ENCODE measurements at places on chromosomes 7 and 10.
A peak's percentile ranks its signal among the peaks of the same experiment; 100 is the strongest.

GRCh38 chr10:89645742-89646172 is 715 bp upstream of the PANK1 start:
- DNase-seq, result no peak

DNA sequence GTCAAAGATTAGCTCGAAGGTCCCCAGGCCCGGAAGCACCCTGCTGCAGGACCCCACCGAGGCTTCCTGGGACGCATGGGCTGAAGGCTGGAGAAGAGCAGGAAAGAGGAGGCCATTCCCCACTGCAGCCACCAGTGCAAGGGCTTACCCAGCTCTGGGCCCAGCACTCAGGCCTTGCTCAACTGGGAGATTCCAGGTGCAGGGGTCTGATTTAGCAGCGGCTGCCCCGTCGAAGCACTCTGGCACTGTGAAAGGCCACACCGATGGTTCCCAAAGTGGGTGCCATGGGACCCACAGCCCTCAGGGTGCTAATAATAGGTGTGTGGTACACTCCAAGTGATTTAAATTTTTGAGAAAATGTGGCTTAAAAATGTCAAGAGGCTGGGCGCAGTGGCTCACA is 130.9 kb downstream of the OAT start:
- DNase-seq, result no peak

DNA sequence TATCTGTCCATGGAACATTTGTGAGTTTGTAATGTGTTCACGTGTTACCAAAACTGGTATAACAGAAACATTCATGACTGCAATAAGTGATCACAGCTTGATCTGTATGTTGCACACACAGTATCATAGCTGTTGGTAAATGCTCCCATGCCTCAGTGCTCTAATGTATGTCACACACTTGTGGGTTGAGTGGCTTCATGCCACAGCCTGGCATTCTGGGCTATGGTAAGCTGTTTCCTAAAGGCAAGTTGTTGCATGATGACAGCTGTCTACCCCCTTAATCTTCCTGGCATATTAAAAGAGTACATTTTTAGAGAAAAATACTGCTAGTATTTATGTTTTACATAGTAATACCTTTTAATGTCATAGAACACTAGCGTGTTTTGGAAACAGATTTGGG is 35.2 kb downstream of the PRPF18 start:
- no peak for DNase-seq

- no peak for DNase-seq
Observed at GRCh38 chr7:45434167-45434784, 139.9 kb upstream of the ADCY1 start.

GRCh38 chr10:112356686-112357085 is 17.2 kb upstream of the ACSL5 start:
- DNase-seq, result no peak

DNA sequence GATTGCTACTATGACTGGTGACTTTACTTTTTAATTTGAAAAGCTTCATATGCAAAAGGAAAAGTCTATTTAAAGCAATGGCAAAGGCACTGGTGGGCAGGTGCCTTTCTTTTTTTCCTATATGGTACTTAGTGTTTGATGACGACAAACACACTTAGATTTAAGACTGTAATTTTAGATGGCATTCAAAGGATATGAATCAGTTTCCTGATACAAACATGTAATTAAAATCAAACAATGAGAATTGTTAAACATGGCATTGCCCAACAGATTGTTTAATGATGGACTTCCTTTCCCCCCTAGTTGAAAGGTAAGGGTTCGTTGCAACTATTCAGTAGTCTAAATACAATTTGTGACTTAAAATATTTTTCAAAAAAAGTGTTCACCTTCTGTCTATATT is 106.5 kb upstream of the SEMA3C start:
- DNase-seq, result no peak

- no peak for DNase-seq
Observed at GRCh38 chr10:14074062-14074884, 256.5 kb downstream of the FRMD4A start.

GRCh38 chr7:5255832-5256231 is 26.9 kb upstream of the SLC29A4 start:
- no peak for DNase-seq

- no peak for DNase-seq
Observed at GRCh38 chr10:10663622-10664021, 354.1 kb upstream of the CELF2 start.

DNA sequence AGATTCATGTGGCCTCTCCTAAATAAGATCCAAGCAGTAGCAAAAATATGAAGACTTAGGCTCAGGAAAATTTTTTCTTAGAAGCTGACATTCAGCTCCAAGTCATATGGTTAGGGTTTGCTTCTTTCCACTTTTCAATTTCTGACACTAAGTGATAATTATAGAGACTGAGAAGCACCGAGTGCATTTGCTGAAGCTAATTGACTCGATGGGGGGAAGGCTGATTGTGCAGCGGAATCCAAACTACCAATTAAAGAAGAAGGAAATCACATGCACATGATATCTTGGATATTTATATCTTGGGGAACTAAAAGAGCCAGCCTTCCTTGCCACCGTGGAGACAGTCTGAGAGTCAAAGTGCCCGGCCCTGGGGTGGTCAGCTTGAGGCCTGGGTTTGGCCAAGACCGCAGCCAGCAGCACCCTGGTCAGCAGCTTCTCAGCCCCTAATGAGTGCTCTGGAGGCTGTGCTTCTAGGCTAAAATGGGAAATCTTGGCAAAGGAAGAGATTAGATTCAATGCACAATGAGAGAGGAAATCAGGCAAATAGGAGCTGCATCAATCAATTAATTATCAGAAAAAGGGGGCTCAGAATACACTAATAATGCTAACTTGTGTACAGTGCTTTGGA is 589.3 kb downstream of the NRG3 start:
- no peak for DNase-seq

DNA sequence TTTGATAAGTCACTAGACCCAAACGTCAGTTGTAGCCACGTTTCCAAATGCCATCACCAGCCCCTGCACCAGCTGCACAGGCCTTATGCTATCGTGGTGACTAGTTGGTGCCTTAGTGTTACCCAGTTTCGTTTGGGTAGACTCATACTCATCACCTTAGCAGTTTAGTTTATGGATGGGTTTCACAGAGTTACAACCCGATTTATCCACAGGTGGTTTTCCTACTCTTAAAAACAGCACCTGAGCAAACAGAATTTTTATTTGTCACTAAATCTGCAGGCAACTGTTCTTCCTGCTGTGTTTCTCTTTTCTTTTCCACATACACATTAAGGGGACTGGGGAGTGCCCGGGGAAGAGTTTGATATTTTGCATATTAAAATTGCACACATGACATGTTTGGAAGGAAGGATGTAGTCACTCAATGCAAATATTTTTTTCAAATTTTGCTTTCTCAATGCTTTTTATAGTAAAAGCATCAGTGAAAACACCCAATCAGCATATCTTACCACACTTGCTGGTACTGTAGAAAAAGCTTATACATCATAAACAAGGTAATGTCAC is 41.6 kb downstream of the PDSS1 start:
- DNase-seq, result no peak

DNA sequence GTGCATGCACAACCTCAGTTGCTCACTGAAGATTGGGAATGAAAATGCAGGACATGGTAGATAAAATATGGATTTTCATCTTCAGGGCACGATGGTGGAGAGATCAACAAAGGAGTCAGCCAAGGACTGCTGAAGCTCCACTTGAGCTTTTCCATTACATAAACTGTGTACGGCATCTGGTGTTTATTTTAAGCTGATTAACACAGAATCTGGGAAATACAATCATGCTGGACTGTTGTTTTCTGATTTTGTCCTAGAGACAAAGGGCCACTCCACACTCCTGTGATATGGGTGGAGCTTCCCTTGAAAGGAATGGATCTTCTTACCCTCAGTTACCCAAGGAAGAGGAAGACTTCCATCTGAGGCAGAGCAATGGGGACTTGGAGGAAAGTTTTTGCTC is 120.6 kb downstream of the SAMD9 start:
- no peak for DNase-seq

DNA sequence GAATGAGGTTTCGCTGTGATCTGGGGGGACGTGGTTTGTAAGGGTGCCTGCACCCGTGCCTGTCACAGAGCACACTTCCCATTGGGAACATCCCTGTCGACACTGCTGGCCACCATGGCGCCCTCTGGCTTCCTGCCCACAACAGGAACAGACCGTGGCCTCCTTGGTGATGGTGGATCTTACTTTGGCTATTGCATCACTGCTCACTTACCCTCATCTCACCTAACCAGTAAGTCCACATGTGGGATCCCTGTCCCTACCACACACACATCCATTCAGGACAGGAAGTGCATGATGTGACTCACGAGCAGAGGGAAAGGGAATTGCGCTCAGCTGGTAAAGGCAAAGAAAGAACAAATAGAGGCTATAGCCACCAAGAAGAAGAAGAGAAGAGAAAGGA is 26.2 kb upstream of the SEC61G start:
- DNase-seq, result no peak

DNA sequence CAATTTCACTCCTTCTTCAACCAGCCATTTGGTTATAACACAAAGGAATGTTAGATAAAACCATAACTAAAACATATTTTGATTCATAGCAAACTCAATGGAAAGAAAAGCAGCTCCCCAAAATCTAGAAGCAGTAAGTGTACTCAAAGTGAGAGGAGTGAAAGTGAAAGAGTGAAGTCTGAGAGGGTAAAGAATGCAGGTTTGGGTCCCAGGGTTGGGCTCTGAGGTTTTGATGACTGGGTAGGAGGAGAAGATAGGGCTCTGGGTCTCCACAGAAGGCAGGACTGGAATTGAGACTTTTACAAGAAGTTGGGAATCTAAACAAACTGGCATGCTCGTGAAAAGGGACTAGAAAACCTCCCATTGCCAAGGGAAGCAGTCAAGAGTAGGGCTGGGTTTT is 85.4 kb upstream of the RSU1 start:
- DNase-seq, result no peak

DNA sequence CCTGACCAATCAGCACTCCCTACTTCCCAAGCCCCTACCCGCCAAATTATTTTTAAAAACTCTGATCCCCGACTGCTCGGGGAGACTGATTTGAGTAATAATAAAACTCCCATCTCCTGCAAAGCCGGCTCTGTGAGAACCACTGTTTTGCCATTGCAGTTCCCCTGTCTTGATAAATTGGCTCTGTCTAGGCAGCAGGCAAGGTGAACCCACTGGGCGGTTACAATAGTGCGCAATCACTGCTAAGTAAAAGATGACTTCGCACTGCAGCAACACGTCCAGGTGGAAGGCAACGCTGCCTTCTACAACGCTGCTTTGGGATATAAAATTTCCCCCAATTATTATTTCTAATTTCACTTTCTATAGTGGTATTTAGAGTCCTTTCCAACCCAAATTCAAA is 8.9 kb downstream of the SLC37A3 start:
- no peak for DNase-seq

GRCh38 chr7:142925413-142925812 is 8.1 kb downstream of the TRPV5 start:
- DNase-seq, result no peak

DNA sequence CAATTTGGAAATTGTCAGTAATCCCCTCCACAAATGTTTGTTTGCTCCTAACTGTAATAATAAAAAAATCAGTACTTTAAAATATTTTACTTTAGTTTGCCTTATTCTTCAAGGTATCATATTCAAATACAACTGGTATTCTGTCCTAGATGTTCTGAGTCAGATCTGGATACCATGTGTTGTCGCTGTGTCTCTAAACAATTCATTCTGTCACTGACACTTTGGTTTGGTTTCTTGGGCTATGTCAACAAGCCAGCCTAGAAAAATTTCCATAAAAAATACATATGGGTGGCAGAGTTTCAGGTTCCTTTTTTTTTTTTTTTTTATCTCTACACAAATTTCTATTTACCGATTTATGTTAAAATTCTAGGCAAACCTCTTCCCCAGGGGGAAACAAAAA is 33.2 kb upstream of the SEMA3D start:
- no peak for DNase-seq

DNA sequence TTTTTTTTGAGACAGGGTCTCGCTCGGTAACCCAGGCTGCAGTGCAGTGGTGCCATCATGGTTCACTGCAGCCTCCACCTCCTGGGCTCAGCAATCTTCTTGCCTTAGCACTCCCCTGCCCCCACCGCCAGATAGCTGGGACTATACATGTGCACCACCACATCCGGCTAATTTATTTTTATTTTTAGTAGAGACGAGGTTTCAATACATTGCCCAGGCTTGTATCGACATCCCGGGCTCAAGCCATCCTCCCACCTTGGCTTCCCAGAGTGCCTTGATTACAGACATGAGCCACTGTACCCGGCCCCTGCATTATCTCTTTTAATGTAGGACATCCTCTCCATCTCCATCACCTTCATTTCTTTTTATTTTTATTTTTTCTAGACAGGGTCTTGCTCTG is 213.3 kb downstream of the CUX1 start:
- DNase-seq, result no peak

DNA sequence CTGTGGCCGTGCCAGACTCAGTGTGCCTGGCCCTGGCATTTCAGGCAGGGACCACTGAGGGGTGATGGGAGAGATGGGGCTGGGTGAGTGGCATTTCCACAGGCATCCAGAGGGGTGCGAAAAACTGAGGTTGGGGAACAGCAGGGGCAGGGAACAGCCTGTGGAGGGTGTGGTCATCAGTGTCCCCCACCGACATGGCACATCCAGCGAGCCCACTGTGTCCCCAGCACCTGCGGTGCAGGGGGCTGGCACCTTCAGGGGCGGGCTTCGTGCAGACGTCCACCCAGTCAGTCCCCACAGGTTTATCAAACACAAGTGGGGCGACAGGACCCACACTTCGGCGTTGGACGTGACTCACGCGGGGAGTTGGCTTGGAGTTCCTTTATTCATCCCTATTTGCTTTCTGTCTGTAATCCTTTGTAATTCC is 14.8 kb downstream of the CUX1 start:
- DNase-seq, result no peak

DNA sequence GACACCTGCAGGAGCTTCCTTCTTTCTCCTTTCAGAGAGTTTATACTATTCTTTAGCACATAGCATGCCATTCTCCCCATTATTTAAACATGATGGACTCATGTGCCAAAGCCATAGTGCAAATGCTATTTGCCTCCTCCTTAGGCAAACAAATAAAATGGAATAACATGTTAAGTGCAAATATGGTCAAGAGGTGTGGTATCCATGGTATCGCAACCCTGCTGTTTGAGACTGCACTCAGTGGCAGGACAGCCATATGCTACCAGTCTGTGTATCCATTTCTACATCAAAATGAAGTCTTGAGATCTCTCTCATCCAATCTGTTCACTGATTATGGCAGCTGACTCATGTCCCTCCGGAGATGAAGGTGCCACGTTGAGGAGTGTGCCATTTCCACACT is 22.8 kb downstream of the HEPACAM2 start:
- DNase-seq, result no peak

GRCh38 chr10:49397036-49397999 is 1.4 kb upstream of the DRGX start:
- peak; percentile 23 for DNase-seq

GRCh38 chr7:129828989-129829736 is 123.6 kb downstream of the UBE2H start:
- DNase-seq, result no peak

- no peak for DNase-seq
Observed at GRCh38 chr10:26776258-26776657, 78.8 kb downstream of the PDSS1 start.

- no peak for DNase-seq
Observed at GRCh38 chr10:1198453-1199344, 142.5 kb downstream of the WDR37 start.

All from GM19239 (cell line).